ENCODE measurements at places on chromosomes 4 and X.
A peak's percentile ranks its signal among the peaks of the same experiment; 100 is the strongest.

DNA sequence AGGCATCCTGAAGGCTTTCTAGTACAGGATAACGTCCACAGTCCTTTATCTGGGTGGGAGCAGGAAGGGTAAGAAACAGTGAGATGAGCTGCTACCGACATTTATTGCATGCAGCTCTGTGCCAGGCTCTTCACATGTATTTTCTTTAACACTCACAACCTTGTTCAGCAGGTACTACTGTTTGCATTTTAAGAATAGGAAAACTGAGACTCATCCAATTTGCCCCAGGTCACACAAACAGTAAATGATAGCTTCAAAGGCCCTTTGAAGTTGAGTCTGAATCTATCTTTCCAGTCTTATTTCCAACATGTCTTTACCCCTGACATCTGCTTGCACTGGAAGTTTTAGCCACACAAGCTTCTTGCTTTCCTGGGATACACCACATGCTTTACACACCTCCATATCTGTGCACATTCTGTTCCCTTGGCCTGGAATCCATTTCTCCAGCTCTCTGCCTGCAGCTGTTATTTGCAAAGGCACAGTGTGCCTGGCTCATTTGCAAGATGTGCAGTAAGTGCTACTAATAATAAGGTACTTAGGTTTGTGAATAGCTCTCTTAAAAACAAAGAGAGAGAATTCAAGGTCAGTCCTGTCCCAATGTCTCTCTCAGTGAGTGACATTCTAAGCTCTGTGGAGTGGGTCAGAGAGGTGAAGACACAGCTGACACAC is 61.2 kb downstream of the METTL14 start:
- no peak for DNase-seq

DNA sequence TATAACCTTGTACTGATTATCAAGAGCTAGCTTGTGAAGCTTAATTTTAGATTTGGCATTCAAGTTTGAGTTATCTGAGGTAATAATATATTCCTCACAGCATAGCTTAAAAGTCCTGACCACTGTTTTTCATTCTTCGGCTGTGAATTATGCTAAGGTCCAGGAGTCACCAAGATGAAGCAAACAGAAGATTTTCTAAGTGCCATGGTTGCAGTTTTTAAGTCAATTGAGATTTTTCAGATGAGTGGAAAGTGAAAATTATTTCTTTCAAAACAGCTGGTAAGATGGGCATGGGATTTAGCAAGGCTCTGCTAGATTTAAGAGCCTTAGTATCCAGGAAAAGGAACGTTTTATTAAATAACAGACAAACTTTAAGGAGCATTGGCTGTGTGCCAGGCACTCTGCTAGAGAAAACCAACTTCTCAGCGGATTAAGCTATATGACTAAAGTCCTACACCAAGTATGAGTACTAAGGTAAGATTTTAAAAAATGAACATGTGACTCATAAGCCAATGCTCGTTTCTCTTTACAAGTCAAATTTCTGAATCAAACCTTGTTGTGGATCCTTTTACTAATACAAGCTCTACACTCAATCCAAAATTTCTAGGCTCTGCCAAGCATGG is 149.9 kb upstream of the IL15 start:
- DNase-seq, result peak; percentile 64

- DNase-seq, result no peak
Observed at GRCh38 chr4:139403462-139403861, 50.5 kb upstream of the RAB33B start.

GRCh38 chr4:7725951-7726350 is 213.7 kb downstream of the AFAP1 start:
- no peak for DNase-seq

DNA sequence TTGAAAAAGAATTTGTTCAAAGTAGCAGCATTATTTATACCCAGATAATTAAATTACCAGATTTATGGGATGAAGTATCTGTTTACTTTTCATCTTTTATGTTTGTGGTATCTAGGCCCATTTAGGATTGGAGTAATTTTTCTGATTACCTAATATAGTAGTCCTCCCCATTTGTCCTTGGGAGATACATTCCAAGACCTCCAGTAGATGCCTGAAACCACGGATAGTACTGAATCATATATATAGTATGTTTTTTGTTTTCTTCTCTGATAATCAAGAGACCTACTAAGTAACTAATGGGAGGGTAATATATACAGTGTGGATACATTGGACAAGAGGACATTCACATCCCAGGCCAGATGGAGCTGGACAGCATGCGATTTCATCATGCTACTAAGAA is 30.7 kb upstream of the PTPN13 start:
- peak; percentile 38 for DNase-seq

Data from fibroblast of skin of left quadriceps (primary cell).